ENCODE measurements at places on chromosomes 2 and 18. TPM values are rescaled to one million over a fixed set of nuclear protein-coding genes. Genes with fewer than 3 reads are reported as not detected.

- H3K4me3 ChIP-seq: no peak overlapping the region
- DNase-seq: peak; percentile 88
- no peak overlapping the region for H3K27ac ChIP-seq
- no peaks in the 10 kb centered on the region for H3K27me3 ChIP-seq
- H3K36me3 ChIP-seq: no peaks in the 10 kb centered on the region
Observed at GRCh38 chr18:903701-904100, 970 bp upstream of the ADCYAP1 start.

- no peak overlapping the region for H3K4me3 ChIP-seq
- H3K4me1 ChIP-seq: no peaks in the 10 kb centered on the region
Observed at GRCh38 chr2:229485857-229486256, 214.8 kb upstream of the PID1 start.

DNA sequence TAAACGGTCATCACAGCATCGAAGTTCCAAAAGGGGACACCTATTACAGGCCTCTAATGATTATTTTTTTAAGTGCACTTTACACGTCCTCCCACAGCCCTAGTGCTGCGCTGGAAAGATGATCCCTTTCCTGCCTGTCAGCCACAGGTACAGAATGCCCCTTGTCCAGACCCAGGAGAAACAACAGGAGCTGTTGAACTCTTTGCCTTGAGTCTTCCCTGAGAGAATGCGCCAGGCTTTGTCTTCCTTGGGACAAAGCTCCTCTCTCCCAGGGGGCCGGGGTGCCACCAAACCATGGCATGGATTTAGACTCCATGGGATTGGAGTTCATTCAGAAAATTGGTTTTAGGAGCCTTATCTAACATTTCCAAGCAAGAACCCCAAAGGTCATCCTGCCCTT is 319.0 kb upstream of the SOX11 start:
- no peaks in the 10 kb centered on the region for H3K36me3 ChIP-seq
- H3K27me3 ChIP-seq: no peaks in the 10 kb centered on the region
- no peaks in the 10 kb centered on the region for H3K4me1 ChIP-seq

DNA sequence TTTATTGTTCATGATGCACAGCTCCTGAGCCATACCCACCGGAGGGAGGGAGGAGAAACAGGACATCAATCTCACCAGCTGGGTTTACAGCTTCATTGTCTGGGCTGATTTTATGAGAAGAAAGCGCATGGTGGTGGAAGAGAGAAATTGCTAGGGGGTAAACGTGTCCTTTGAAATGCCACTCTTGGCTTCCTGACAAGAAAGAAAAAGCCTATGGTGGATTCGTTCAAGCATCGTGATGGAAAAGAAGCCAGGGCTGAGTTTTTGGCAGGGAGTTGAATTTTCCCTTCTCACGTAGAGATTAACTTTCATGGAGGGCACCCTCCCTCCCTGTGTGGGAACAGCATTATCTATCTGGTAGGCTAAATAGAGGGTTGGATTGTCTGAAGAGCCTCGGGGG is 502.0 kb downstream of the SLC4A3 start:
- H3K4me3 ChIP-seq: no peak overlapping the region
- DNase-seq: no peak
- no peak overlapping the region for H3K27ac ChIP-seq
- H3K27me3 ChIP-seq: no peaks in the 10 kb centered on the region
- H3K4me1 ChIP-seq: peaks cover 2% of the 10 kb centered on the region
- H3K36me3 ChIP-seq: no peaks in the 10 kb centered on the region

DNA sequence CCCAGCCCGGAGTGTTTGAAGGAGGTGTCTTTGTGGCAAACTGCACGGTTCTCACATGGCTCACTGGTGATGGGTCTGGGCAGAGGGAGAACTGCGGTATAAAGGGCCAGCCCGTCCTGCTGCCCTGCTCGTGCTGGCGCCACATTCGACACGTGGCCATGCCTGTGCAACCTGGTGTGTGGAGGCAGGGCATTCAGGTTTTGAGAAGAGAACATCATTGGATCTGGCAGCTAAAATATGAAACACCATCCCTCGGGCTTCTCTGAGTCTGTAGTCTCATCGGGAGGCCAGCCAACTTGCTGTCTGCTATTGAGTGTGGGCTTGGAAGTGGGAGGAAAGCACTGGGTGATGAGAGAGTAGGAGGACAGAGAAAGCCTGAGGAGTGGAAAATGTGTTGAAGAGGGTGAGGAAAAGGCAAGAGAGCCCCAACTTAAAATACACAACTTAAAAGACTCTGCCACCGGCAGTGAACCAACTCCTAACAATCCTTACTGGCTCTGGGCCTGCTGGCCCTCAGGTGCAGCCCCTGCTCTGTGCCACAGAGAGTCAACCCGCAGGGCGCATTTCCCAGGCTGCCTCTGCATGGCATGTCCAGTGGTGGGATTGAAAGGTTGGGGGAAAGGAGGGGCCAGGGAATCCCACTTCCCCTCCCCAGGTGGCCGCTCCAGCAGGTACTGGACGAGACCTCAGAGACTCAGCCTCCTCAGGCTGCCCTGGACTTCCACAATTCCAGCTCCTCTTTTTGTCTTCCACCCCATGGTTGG is 112.7 kb upstream of the DLX2 start:
- H3K4me3 ChIP-seq: no peak overlapping the region
- no peaks in the 10 kb centered on the region for H3K4me1 ChIP-seq
- no peak for DNase-seq

- H3K4me3 ChIP-seq: no peak overlapping the region
- H3K27me3 ChIP-seq: no peaks in the 10 kb centered on the region
- no peak overlapping the region for H3K27ac ChIP-seq
- no peak for DNase-seq
Observed at GRCh38 chr18:46706968-46707367, 49.9 kb downstream of the ST8SIA5 start.

DNA sequence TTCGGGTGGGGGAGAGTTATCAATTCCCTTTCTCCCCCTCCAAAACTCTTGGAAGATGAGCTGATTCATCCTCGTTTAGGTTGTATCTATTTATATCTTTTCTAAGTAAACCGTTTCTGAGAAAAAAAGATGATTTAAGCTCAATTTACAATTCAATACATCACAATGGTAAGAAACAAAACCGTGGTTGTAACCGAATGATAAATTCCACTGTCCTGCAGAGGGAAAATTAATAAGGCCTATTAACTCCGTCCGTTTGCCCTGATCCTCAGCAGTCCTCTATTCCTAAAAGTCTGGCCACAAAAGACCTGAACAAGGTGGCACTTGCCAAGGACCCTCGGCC is 286.2 kb downstream of the TCF4 start:
- no peak overlapping the region for H3K27ac ChIP-seq
- no peaks in the 10 kb centered on the region for H3K4me1 ChIP-seq
- no peaks in the 10 kb centered on the region for H3K27me3 ChIP-seq
- no peak for DNase-seq
- H3K36me3 ChIP-seq: no peaks in the 10 kb centered on the region
- no peak overlapping the region for H3K4me3 ChIP-seq

DNA sequence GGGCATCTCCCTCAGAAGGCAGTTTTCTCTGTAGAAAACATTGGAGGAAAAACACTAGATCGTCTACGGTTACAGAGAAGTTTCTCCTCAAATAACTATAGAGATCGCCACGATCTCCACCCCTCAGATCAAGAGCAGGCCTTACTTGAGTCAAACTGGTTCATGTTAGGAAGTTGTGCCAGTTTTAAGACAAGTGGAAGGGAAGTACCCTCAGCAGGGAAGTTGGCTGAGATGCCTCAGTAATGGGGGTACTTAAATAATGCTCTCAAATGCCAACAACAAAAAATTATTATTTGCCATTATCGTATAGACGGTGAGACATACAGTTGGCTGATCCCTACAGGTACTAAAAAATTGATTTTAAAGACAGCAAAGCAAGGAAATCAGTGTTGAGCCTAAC is 8.2 kb upstream of the SMAD7 start:
- no peak overlapping the region for H3K27ac ChIP-seq
- H3K4me3 ChIP-seq: no peak overlapping the region
- H3K36me3 ChIP-seq: no peaks in the 10 kb centered on the region
- no peaks in the 10 kb centered on the region for H3K27me3 ChIP-seq

DNA sequence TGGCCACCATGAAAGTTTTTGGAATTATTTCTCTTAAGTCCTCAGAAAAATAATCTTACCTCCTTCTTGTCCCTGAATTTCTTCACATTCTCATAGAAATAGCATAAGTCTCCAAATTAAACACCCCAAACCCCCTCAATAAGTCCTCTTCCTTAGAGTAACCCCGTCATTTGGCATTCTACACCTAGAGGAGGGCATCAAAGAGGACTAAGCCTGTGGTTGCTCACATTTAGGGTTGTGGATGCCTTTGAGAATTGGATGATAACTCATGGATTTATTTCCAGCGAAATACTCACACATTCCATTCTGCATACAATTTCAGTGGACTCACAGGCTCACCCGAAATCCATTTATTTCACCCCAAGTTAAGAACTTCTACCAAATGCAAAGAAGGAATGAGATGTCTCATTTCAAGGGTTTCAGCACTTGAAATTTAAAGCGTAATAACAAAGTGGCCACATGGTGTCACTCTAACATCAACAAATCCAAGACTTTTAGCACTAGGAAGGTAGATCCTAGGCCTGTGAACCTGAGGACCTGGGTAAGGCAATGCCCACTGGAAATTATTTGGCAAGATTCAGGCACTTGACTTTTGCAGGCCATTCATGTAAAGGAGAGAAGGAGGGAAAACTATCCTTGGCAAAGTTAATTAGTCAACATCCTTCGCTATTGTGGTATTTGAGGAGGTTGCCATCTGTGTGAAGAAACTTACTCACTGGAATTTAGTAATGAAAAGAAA is 24.6 kb downstream of the DYTN start:
- no peak overlapping the region for H3K4me3 ChIP-seq
- no peaks in the 10 kb centered on the region for H3K36me3 ChIP-seq
- H3K27me3 ChIP-seq: no peaks in the 10 kb centered on the region

DNA sequence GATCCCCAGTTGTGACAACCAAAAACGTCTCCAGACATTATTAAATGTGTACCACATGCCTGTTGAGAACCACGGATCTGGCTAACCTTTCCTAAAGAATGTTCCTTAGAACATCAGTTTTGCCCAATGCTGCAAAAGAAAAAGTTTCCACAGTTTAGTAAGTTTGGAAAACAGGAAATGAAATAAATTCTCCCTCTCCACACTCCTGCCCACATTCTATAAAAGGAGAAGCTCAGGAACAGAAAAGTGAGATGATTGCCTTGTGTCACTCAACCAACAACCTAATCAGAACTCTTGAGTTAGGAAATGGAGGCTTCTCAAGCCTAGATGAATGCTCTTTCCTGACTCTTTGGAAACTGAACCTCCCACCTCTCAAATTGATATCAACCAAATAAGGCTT is 56.1 kb upstream of the NFE2L2 start:
- DNase-seq: no peak
- no peaks in the 10 kb centered on the region for H3K4me1 ChIP-seq
- no peaks in the 10 kb centered on the region for H3K36me3 ChIP-seq
- H3K27me3 ChIP-seq: no peaks in the 10 kb centered on the region

The APCDD1 gene
- 7.6 TPM for total RNA-seq

DNA sequence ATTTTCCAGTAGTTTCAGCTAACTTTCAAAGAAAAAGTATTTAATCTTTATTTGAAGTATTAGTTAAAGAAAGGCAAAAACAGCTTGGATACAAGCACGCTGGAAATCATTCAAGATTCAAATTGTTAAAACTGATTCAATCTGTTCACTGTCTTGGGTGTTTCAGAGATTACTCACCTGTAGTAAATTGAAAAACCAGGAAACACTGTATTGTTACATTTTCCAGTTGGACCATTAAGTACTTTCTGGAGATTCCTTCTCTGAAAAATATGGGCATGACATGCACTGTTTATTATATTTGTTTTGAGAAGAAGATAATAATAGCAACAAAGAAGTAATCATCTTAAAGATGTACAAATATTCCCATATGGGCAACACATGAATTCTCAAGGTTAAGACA is 196.1 kb downstream of the UBE2E3 start:
- DNase-seq: no peak
- H3K4me3 ChIP-seq: no peak overlapping the region
- H3K36me3 ChIP-seq: no peaks in the 10 kb centered on the region
- H3K27ac ChIP-seq: no peak overlapping the region
- H3K27me3 ChIP-seq: no peaks in the 10 kb centered on the region

DNA sequence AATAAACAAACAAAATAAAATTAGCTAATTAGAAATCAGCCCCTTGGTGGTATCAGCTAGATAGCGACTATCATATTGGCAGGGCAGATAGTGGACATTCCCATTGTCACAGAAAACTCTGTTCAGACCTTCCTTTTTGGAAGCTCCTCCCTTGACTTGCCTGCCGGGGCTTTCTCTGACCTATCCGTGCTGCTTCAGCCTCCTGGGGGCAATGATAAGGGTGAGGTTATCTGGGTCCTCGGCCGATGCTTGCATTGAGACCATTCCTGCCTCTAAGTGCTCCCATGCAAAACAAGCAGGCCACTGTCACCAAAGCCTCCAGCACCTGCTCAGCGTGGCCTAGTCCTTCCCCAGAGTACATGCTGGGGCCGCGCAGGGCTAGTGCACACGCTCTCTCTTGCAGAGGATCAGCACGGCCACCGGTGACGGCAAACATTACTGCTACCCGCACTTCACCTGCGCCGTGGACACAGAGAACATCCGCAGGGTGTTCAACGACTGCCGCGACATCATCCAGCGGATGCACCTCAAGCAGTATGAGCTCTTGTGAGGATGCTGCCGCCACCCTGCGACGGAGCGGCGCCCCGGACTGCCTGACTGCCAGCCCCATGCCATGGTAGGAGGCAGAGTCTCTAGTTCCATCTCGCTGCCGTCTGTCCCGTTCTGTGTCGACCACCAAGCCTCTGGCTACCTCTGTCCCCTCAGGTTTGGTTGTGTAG is 27.4 kb downstream of the MPPE1 start:
- no peak overlapping the region for H3K27ac ChIP-seq
- H3K27me3 ChIP-seq: no peaks in the 10 kb centered on the region
- no peaks in the 10 kb centered on the region for H3K4me1 ChIP-seq

DNA sequence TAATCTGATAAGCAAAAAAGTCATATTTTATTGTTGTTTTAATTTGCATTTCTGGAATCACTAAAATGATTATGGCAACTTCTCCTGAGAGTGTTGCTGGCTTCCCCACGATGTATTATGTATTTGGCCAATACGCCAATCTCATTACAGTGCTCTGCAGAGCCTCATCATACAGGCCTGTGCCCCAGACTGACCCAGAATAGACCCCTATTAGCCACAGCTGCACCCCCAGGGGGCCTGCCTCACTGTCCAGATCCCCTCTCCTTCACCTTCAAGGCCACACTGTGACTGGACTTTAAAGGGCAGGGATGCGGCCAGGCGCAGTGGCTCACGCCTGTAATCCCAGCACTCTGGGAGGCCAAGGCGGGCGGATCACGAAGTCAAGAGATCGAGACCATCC is 17.4 kb upstream of the COX7A2L start:
- H3K4me1 ChIP-seq: no peaks in the 10 kb centered on the region
- H3K4me3 ChIP-seq: no peak overlapping the region
- no peaks in the 10 kb centered on the region for H3K27me3 ChIP-seq
- no peak for DNase-seq
- no peaks in the 10 kb centered on the region for H3K36me3 ChIP-seq

The CYTIP gene
- 10.0 TPM for total RNA-seq

DNA sequence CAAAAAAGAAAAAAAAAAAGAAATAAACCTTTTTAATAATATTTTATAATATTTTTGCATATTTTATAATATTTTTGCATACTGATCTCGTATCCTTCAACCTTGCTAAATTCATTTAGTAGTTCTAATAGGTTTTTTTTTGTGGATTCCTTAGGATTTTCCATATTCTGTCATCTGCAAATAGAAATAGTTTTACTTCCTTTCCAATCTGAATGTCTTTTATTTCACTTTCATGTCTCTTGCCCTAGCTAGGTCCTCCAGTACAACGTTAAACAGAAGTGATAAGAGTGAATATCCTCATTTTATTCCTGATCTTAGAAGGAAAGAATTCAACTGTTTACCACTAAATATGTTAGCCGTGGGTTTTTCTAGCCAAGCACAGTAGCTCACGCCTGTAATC is 13.7 kb downstream of the LMAN2L start:
- H3K36me3 ChIP-seq: peaks cover 3% of the 10 kb centered on the region
- H3K4me1 ChIP-seq: no peaks in the 10 kb centered on the region
- H3K27me3 ChIP-seq: no peaks in the 10 kb centered on the region
- no peak overlapping the region for H3K27ac ChIP-seq
- H3K4me3 ChIP-seq: no peak overlapping the region

The GALNT13 gene
- total RNA-seq: 0.78 TPM

The RSAD2 gene
- 8.9 TPM for total RNA-seq

Measured in aorta (tissue), 5 donors.